ENCODE measurements at places on chromosomes 2 and 18. TPM values are rescaled to one million over a fixed set of nuclear protein-coding genes. Genes with fewer than 3 reads are reported as not detected.

CFC1 gene
- not detected for total RNA-seq

DPP4 gene
- total RNA-seq = 5.9 TPM

TOGARAM2 gene
- under 0.01 TPM for total RNA-seq

CENPA gene
- total RNA-seq = 23.4 TPM

IL1A gene
- total RNA-seq = not detected

RAX gene
- total RNA-seq = not detected

CNRIP1 gene
- total RNA-seq = 62.9 TPM

PROKR1 gene
- not detected for total RNA-seq

CDK15 gene
- total RNA-seq = 18.3 TPM

NT5DC4 gene
- total RNA-seq = not detected

NXPH2 gene
- total RNA-seq = not detected

ARHGAP28 gene
- 7.4 TPM for total RNA-seq

C2orf72 gene
- not detected for total RNA-seq

All from bronchus fibroblast of lung (primary cell).